ENCODE measurements at places on chromosomes 1 and 21.
A peak's percentile ranks its signal among the peaks of the same experiment; 100 is the strongest.

DNA sequence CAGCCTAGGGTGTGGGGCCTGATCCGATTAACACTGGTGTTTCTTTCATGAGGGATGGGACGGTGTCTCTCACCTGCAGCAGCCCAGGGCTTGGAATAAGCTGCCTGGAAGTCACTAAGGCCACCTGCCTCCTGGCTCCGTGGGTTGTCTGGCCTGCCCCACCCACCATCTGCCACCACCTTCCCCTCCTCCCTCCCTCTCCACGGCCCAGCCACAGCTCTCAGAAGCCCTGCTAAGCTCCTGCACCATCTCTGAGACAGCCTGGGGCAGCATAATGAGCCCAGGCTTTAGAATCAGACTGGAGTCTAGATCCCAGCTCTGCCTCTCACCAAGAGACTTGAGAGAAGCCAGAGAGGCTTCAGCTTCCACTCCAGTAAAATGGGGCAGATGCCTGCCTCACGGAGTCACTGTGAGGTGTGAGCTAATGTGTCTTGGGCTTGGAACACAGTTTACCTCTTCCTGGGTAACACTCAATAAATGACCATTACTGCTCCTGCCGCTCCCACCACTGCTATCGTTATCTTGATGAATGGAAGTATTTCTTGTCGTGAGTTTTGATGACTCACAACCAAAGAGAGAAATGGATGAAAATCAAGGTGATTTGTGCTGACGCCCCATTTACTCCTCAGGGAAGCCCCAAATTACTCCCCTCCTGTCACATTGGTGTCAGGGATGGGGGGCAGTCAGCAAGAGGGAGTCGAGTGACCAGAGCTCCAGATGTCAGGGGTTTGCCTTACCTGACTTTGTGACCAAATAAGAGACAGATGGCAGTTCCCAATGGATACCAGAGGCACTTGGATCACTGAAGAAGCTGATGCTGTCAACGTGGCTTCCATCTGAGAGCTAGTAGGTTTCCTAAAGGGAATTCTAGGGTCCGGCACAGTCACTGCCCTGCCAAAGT lies 23.5 kb upstream of the C1QA start:
- no peak for DNase-seq

GRCh38 chr1:100931716-100932115 lies 35.8 kb downstream of the SLC30A7 start:
- DNase-seq = no peak

DNA sequence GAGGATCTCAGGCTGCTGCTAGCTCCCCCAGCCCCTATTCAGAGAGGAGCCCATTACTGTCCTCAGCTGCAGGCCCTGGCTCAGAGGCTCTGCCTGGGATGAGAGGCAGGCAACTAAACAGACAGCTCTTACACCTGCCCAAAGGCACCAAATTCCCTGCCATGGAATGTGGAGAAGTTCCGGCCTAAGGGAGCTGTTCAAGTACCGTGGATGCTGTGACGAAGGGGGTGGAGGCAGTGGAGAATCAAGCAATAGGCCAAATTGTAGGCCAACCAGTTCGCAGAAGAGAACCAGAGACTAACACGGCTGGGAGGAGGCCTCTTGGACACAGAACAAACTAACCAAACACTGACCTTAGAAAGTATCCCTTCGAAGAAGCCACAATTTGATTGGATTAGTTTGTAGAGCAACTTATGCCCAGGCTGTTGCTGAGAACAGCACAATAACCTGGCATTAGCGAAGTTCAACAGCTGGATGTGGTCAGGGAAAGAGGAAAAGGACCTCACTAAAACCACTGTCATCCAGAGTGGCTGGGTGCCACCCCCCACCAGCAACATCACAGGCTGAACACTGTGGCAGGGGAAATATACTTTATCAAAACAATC lies 3.6 kb downstream of the C1orf174 start:
- no peak for DNase-seq

DNA sequence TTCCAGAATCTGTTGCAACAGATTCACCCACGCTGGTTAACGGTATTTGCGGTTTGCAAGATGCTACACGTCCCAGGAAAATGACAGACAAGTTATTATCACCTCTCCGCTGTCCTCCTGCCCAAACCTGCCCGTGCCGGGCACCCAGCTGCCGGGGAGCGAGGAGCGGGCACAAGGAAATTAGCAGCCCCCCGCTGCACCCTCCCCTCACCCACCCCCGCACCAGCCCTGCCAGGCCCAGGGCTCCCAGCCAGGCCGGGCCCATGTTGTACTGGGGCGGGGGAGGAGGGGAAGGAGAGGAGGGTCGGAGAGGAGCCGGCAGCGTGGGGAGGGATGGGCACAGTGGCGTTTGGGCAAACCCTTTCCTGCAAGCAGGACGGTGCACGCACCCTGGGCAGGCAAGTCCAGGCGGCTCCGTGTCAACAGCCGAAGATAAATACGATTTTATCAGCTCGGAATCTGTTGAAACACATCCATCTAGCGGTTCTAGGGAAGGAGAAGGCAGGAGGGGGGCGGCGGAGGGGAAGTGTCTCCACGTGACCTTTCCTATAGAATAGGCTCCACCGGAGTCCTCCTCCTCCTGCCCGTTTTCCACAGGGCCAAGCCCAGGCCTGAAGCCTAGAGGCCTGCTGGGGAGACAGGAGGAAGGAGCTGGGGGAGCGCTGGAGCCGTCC lies 35.1 kb upstream of the CCDC27 start:
- no peak for DNase-seq

GRCh38 chr1:21563971-21564370 lies 54.7 kb downstream of the ALPL start:
- DNase-seq = no peak

GRCh38 chr1:155326020-155326526 lies 5.4 kb downstream of the RUSC1 start:
- peak; percentile 7 for DNase-seq

- no peak for DNase-seq
Measured at GRCh38 chr21:40164905-40165772, 297.9 kb downstream of the PCP4 start.

GRCh38 chr1:246291127-246291526 lies 216.0 kb downstream of the SMYD3 start:
- DNase-seq = no peak

- peak; percentile 68 for DNase-seq
Measured at GRCh38 chr1:206590025-206590758, 22.1 kb downstream of the EIF2D start.

DNA sequence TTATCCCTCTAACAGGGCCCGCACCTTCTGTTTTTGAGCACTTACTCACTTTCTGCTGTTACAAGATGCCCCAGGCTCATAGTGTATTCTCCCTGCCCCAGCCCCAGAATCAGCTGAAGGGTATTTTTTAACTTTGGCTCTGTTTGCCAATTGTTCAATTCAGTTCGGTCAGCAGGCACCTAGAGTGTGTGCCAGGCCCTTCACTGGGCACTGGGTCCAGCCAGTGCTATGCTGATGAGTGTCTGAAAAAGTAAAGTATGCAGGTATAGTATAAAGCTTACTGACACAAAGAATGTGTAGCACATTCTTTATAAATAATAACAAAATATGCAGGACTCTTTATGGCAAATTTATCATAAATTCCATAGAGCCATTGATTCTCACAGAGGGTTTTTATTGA lies 35.0 kb downstream of the FHAD1 start:
- DNase-seq = no peak

GRCh38 chr1:226186124-226187018 lies at the start of gene ACBD3:
ACBD3 (minus strand) TSS chr1:226186741; CDS start chr1:226186675, 66 bp downstream.
- DNase-seq = peak; percentile 87

GRCh38 chr1:226638608-226639007 lies 90.0 kb downstream of the STUM start:
- DNase-seq = peak; percentile 0

DNA sequence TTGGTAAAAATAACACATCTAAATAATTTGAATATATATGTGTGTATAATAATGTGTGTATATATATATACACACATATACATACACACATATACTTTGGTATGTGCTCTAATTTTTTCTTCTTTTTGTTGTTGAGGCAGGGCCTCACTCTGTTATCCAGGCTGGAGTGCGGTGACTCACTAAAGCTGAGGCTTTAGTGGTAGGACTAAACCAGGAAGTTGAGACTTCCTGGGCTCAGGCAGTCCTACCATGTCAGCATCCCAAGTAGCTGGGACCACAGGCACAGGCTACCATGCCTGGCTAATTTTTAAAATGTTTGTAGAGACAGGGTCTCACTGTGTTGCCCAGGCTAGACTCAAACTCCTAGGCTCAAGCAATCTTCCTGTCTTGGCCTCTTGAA lies 46.7 kb upstream of the CXADR start:
- DNase-seq = no peak

DNA sequence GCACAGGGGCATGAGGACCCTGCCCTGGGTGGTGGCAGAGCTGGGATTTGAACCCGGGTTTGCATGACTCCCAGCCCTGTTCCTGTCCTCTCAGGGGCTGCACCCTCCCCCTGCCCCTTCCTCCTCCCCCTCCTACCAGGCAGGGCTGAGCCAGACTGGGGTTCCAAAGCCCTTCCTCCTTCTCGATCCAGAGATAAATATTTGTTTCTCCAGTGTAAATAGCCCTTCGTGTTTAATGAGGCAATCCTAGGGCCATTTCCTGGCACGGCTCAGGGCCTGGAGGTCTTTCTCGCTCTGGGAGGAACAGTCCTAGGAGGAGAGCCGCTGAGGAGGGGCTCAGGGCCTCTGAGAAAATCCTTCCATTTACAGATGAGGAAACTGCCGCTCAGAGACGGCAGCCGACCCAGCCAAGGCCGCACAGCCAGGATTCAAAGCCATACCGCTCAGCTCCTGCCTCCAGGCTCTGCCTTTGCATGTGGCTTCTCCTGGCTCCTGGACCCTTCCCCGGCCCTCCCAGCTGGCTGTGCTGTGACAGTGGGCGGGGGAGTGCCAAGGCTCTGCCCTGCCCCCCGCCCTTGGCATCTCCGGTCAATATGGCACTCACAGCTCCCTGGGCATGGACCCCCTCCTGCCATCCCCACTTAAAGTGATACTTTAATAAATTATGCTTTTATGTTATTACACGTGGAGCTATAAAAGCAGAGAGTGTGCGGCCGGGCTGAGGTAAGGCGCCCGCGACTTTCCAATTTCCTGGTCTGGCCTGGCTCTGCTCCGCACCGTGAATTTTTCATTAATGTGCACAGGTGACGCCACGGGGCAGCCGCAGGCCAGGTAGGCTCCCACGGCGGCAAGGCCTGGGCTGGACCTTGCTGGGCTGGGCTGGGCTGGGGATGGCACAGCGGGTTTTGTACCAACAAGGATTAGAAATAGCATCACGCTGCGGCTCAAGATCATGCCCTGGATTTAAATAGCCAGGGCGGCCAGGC lies 114.7 kb upstream of the WNT4 start:
- no peak for DNase-seq

DNA sequence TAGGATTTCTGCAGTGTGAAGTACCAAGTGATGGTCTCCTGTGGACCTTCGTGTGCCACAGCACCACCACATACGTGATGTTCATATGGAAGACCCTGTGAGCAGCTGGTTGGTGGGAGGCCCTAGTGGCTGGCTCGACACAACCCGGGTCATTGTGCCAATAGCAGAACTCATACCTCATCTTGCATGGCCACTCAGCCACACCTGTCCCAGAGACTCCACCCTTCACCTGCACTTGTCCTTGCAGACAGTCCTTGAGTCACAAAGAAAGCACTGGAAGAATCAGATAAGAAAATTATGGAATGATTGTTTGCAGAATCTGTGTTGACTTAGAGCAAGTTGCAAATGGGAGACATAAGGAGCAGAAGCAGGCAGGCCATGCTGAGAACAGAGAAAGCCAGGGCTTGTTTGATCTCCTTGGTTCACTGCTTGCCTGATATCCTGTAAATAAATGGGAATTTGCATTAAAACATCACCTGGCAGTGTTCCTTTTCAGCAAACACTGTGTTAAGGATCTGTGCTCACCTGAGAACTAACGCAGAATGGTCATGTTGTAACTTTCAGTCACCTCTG lies 307.7 kb downstream of the SIPA1L2 start:
- DNase-seq = no peak

GRCh38 chr1:21939650-21940374 lies 2.7 kb upstream of the HSPG2 start:
- no peak for DNase-seq

- no peak for DNase-seq
Measured at GRCh38 chr1:21384620-21385019, 55.3 kb upstream of the NBPF3 start.

GRCh38 chr1:15296585-15297321 lies 49.7 kb downstream of the FHAD1 start:
- no peak for DNase-seq

DNA sequence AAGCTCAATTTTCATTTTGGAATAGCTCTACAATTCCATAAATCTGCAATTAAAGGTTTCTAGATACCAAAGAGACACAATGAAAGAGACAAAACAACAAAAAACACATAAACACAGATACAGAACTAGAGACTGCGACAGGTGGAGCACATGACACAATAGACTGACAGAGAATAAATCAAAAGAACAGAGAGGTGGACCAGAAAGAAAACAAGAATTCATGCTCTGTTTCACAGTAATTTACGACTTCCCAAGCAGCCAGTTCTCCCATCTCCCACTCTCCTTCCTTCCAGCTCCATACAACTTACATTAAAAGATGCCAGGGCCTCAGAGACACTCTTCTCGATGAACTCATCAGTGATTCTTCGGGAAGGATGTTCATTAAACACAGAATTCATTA lies 15.1 kb upstream of the RBM8A start:
- DNase-seq = no peak

DNA sequence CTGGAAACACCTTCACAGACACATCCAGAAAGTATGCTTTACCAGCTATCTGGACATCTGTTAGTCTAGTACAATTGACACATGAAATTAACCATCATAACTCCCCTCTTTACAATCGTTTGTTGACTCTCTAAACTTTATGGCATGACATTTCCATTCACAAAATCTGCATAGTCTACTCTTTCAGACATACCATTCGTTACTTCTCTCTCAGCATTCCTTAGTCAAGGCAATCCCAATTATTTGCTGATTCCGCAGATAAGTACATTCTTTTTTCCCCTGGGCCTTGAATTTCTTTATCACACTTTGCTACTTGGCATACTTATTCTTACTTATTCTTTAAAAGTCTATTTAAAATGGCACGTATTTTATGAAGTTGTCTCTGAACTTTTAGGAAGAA lies 15.1 kb upstream of the CRB1 start:
- no peak for DNase-seq

- DNase-seq = peak; percentile 44
Measured at GRCh38 chr1:91730801-91731732, 154.9 kb downstream of the TGFBR3 start.

DNA sequence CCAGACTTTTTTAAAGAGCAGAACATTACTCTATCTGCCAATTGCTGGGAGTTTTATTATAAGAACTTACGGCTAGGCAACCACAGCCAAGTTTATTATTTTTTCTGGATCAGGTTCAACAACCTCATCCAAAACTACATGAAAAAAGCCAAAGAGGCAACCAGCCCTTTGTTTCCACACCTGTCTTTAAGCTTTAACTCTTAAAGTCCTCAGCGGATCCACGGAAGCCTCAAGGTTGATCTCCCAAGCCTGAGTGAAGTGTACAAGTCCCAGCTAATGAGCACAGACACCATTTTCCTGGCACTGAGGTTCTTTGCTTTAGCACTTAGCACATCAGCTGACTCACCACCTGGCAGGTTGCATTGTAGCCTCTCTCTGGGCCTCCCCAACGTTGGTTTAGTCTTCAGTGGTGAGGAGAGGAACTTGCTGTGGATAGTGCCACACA lies 143.1 kb downstream of the TGFBR3 start:
- DNase-seq = no peak

Measured in activated naive CD4-positive, alpha-beta T cell treated with Interleukin-2 at 50 U/mL for 16 hours (primary cell).